ENCODE measurements at places on chromosomes 5 and 9. TPM values are rescaled to one million over a fixed set of nuclear protein-coding genes. Genes with fewer than 3 reads are reported as not detected.

The CDC26 gene
- total RNA-seq: 34.7 TPM

The ENTPD8 gene
- total RNA-seq: 0.75 TPM

The GLDC gene
- total RNA-seq: 8.9 TPM

The TOR4A gene
- 14.2 TPM for total RNA-seq

The SLC34A3 gene
- total RNA-seq: 0.15 TPM

The PARP8 gene
- 18.9 TPM for total RNA-seq

The OR1Q1 gene
- total RNA-seq: not detected

DNA sequence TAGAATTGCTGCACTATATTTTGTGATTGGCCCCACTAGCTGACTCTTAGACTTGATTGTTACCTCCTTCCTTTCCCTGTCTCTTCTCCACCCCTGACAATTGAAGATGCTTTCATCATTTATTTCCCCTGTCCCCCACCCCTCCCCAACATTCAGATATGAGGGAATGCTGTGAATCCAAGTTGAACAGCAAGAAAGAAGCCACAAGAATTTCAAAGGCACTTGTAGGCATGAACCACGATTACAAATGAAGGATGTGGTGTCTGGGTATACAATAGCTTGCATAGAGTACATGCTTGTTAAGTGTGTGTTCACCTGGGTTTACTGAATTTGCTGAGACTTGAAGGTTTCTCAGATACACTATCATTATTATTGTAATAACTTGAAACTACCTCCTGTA, 78.3 kb upstream of the TRIO start:
- DNase-seq: no peak

GRCh38 chr5:139852696-139853095, 57.1 kb downstream of the PSD2 start:
- no peak for DNase-seq

GRCh38 chr5:180009581-180009980, 62.0 kb downstream of the RNF130 start:
- no peak for DNase-seq

- no peak for DNase-seq
These were observed 597.8 kb upstream of the CLINT1 start for GRCh38 chr5:158456756-158457155.

DNA sequence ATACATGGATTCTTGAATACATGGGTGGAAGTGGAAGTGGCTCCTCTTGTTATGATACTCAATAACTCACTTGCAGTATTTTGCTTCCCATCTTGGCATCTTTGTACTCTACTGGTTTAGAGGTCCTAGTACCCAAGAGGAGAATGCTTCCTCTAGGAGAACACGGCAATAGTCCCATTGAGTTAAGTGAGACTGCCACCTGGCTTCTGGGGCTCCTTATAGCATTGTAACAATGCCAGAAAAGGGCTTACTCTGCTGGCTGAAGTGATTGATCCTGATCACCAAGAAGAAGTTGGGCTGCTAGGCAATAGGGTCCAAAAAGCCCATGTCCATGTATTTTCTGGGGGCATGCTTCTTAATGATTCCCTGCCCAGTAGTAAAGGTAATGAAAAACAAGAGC, 627.6 kb upstream of the SGCD start:
- peak; percentile 54 for DNase-seq

DNA sequence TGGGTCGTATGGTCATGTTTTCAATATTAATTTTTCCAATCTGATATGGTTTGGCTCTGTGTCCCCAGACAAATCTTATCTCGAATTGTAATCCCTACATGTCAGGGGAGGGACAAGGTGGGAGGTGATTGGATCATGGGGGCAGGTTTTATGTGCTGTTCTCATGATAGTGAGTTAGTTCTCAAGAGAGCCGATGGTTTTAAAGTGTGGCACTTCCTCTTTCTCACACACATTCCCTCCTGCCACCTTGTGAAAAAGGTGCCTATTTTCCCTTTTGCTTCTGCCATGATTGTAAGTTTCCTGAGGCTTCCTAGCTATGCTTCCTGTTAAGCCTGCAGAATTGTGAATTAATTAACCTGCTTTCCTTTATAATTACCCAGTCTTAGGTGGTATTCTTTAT, 309.1 kb upstream of the GRIN3A start:
- DNase-seq: no peak

- peak; percentile 70 for DNase-seq
These were observed 47.2 kb upstream of the DAB2IP start for GRCh38 chr9:121604242-121604641.

GRCh38 chr5:82154776-82155175, 123.4 kb downstream of the RPS23 start:
- no peak for DNase-seq
